NCI-H1436 treated with DMSO at 0.1 percent for 48 hours (cell line): ENCODE measurements at places on chromosomes 16 and 17.

DNA sequence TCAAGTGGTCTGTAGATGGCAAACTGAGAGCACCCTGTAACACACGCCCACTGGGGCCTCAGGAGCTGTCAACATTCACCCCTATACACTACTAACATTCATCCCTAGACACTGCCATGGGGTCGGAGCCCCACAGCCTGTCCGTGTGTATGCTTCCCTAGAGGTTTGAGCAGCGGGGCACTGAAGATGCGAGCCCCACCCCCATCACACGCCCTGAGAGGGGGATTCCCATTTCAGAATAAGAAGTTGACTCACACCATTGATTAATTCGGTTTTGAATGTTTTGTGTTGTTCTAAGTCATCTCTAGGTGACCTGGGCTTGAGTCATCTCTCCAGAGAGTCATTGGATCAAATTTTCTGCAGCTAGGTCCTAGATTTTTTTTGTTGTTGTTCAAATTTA is 37.3 kb upstream of the MMD start:
- DNase-seq: no peak

DNA sequence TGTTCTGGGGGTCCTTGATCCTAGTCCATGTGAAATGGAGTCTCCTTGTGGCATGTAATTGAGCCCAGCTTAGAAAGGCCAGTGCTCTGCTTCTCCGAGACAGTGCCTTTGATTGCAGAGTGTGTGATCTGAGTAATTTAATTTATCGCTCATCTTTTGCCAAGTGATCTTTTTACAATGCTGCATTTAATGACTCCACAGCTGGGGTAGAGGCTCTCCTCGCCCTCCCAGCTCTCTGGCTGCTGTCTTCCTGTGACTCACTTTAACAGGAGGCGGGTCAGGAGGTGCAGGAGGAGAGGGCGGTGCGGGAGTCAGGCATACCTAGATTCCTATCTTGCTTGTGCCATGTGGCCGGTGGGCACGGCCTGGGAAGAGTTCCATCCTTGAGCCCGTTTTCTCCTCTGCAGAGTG is 113.4 kb upstream of the FOXF1 start:
- DNase-seq: no peak

DNA sequence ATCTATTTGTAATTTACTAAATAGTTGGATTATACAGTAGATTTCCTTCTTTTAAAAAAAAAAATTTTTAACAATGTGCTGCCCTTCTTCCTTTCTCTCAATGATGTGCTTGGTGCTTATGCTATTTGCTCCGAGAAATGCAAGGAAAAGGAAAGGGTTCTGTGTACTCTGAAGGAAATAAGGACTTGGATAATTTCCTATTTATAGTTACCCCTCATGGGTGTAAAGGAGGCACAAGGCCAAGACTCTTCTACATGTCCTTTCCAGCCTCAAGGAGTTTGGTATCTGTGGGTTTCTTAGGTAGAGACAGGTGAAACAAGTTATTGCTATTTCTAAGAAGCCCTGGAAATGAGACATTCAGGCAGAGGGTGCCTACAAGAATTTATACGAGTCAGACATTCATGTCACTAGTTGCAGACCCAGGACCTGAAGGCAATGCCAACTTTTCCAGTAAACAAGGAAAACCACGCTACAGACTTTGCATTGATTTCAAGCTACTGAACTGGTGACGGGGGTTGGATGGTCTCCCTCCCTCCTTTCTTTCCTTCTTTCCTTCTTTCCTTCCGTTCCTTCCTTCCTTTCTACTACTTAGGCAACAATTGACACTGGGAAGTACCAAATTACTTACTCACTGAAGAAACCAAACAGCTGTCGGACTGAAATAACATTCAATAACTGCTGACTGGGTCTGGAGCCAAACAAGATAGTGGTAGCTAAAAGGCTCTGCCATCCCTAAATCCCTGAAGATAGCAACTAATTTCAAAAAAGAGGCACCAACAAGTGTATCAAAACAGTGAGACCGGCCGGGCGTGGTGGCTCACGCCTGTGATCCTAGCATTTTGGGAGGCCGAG is 33.8 kb upstream of the GHDC start:
- DNase-seq: no peak

GRCh38 chr16:11412175-11412904 is 67.1 kb downstream of the RMI2 start:
- no peak for DNase-seq

DNA sequence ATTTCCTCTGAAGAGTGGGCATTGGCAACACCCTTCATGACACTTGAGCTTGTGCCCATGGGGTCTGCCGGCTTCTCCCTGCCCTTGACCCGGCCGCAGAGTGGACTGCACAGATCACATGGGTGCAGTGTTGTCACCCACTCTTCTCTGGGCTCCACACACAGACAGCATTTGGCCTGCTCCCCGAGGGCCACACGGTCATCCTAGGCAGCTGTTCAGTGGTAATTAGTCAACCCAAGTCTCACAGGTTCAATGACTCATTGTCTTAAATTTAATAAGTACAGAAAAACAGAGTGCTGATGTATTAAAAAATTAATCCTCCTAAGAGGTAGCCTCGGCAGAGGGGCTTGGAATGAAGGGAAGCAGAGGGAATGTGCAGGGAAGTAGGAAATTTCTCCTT is 204.8 kb downstream of the MSI2 start:
- no peak for DNase-seq
